ENCODE measurements at places on chromosomes 13 and 19.

- no peak for DNase-seq
These were observed 250.3 kb upstream of the ATXN8OS start for GRCh38 chr13:69857183-69857821.

GRCh38 chr13:101149735-101150384, 266.4 kb downstream of the NALCN start:
- DNase-seq, result no peak

GRCh38 chr13:20968745-20969144, 66.2 kb upstream of the XPO4 start:
- DNase-seq, result no peak

DNA sequence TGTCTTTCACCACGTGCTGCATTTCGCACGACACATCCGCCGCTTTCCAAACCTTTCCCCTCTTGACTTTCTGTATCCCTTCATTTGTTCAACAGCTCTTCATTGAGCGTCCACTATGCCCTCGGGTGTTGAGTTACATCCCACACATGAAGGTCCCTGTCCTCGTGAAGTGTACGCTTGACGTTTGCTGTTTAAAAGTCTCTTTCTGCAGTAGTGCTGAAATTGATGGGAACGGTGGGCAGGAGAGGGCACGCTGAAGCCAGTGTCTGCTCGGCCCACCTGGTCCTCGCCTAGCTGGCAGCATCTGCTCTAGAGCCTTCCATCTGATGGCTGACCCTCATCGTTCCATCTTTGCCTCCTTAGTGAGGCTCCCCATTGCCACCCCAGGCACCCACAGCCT, 55.6 kb upstream of the AMER2 start:
- DNase-seq, result no peak

GRCh38 chr19:17610384-17610783, 54.9 kb downstream of the COLGALT1 start:
- no peak for DNase-seq

DNA sequence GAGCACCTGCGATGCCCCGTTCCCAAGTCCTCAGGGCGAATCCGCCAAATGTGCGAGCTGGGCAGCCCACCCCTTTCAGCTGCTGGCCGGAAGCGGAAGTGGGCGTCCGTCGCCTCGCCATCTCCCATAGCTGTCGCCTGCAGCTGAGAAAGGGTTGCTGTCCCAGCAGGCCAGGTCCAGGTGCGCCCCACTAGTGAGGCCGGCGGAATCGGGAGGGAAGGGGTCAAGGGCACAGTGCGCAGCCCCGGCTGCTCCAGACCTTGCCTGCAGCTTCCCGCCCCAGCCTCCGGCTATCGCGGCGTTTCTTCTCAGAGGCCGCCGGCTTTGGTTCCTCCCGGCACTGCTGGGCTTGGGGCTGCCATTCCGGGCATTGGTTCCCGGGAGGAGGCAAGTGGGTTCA, at the start of gene ZNF177:
Gene ZNF177 (plus strand): TSS at position 109 of the 400 bp plus-strand sequence. CDS start 15,299 bp downstream, outside the sequence.
- DNase-seq, result no peak

DNA sequence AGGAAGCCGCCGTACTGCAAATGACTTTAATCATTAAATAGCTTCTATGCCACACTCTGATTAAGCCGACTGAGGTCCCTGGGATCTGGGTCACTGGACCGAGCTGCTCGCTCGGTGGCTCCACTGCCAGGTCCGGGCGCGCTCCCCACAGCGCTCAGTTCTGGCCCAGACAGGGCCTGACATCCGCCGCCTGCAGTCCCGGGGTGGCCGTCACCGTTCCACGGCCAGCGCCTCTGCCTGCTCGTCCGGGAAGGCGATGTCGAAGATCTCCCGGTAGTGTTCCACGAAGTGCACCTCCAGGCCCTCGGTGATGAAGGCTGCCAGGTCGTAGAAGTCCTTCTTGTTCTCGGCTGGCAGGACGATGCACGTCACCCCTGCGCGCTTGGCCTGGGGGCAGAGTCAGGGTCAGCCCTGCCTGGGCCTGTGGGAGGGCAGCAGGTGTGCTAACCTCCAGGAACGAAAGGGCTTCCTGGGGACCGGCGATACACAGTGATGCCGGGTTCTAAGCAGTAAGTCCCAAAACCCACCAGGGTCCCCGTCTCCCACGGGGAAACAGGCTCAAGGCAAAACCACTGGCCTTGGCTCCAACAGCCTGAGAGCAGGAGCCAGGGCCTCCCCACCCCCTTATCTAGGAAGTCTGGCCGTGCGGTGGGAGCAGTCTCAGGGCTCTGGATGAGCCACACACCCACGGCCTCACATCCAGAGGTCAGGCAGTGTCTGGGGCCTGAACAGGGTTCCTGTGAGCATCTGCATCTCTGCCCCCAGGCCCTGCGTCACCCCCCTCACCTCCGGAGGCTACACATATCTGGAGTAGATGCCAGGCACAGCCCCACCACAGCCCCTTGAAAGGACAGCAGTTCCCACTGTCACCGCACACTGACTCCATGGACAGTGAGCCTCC, 2.0 kb downstream of the RPL36 start:
- no peak for DNase-seq

DNA sequence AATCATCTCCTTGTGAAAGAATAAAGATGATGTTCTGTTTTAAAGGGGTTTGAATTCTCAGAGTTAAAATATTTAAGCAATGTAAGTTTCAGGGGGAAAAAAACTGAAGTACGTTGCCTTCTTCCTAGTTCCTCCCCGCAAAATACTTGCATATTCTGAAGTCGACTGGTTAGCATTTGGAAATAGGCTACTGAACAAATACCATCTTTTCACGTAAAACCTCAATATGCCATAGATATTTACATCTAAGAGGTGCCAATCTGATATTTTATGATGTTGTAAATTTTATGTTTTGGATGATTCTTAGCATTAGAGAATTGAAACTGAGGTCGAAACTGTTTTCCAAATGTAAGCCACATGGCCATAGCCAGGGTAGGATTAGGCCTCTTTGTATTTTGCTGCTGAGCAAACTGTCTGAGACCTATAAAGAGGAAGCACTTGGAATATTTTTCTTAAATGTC, 138.3 kb downstream of the FLT1 start:
- no peak for DNase-seq

DNA sequence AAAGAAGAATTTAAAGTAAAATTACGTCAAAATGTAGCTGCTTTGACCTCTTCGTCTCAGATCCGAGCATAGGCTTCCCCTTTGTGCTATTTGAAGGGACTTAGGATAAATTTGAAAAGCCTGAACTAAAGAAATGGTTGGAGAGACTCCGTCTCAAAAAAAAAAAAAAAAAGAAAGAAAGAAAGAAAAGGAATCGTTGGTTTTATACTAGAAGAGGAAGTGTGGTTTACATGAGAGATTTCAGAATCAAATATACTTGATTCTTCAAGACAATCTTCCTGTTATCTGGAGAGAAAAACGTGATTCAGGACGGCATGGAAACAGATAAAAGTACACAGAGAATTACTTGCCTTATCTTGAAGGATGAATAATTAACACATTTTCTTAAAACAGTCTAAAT, 474 bp upstream of the ZNF780B start:
- no peak for DNase-seq

DNA sequence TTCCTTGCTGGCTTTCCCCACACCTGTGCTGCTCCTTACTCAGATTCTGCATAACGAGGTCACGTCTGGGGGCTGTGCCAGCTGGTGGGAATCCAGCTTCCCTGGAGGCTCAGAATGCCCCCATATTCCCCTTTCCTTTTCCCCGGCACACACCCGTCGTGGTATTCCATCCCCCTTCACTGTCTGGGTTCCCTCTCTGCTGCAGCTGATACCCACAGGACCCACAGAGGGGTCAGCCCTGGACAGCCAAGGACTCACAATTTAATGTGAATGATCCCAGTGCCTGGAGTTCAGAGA, 4.2 kb upstream of the MYH14 start:
- DNase-seq, result no peak

- DNase-seq, result no peak
These were observed 1.4 kb downstream of the RAP2A start for GRCh38 chr13:97435323-97435722.

GRCh38 chr19:45056831-45057230, 18.0 kb downstream of the CLASRP start:
- no peak for DNase-seq

DNA sequence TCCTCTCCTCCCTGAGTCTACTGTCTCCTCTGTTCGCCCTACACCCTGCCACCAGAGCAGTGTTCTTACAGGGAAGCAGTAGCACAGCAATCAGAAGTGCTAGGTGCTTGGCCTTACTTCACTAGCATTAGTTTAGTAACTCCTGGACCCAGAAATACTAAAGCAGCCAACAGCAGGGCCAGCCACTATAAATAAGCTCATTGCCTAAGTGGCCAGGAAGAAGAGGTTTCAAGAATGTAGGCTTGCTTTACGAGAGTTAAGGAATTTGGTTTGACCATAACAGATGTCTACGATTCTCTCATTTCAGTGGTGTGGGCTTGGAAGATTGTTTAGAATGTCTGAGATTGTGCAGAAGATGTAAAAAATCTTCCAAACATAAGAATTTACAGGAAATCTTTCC, 103.3 kb downstream of the ZAR1L start:
- DNase-seq, result no peak

DNA sequence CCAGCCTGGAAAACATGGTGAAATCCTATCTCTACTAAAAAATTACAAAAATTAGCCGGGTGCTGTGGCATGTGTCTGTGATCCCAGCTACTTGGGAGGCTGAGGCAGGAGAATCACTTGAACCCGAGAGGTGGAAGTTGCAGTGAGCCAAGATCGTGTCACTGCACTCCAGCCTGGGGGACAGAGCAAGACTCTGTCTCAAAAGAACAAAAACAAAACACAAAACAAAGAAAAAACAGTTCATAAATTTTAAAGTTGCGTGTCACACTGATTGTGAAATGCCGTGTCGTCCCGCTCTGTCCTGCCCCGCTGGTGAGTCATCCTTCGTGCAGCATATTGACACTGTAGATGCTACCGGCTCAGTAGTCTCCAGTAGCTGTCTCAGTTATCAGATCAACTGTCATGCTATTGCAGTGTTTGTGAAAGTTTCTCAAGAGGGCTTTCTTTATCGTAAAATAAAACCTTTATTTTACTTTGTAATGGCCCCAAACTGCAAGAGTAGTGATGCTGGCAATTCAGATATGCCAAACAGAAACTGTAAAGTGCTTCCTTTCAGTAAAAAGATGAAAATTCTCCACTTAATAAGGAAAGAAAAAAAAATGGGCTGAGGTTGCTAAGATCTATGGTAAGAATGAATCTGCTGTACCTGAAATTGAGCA, 36.4 kb upstream of the IGFL1 start:
- DNase-seq, result no peak

DNA sequence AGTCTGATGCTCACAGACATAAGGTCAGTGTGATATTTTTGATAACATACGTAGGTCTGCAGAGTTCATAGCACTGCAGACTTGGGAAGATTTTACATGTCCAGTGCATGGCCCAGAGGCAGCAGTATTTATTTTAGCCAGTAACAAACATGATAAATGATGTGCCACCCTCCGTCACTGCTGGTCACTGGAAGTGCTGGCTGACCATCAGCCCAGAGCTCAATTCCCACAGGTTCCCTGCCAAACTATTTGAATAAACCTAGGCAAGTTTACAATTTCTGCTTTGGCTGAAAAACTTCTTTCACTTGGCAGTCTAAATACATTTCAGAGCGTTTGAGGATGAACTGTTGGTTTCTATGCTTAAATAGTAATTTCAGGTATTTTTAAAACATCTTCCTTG, 135.5 kb upstream of the EDNRB start:
- DNase-seq, result no peak

DNA sequence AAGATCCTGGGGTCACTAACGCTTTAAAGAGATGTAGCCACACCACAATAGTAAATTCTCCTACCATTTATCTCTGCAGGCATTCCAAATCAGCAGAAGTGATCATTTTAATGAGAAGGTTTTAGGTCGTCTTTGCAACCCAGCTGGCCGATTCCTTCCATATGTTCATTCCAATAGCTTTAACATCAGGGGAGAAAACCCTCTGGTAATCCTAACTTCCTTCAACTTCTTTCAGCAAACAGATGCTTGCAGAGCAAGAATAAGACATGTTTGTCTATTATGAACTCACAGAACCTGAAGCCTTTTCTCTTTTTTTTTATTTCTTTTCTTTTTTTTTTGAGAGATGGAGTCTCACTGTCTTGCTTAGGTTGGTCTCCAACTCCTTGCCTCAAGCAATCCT, 498.6 kb upstream of the SLITRK1 start:
- DNase-seq, result no peak
